Head of caudate nucleus (tissue), 42 donors: ENCODE measurements at places on chromosomes 4 and X.
A peak's percentile ranks its signal among the peaks of the same experiment; 100 is the strongest.

- no peak for DNase-seq
Observed at GRCh38 chrX:17033225-17033624, 86.8 kb downstream of the REPS2 start.

DNA sequence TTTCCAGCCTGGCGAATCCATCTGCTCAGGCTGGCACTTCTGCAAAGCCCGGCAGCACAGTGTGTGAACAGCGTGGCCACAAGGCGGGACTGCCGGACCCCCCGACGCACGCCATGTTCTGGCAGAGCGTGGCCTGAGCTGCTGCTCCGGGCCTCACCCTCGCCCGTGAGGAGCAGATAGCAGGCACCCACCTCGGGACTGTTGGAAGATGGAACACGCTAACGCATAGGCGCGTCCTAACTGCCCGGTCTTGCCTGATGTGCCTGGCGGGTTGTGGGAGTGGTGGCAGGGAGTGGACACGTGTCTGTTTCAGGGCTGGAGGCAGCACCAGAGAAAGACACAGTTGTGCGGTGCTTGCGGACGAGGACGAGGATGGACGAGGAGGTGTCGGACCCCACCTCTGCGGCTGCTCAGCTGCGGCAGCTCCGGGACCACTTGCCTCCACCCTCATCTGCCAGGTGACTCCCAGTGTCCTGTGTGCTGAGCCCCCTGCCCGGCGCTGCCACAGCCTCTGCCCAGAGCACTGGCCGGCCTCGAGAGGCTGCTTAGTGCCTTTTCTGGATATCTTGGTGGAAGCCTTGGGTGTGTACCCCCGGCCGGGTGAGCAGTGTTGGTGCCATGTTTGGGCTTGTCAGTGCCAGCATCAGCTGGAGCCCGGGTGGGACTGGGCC is 28.2 kb downstream of the UVSSA start:
- no peak for DNase-seq

GRCh38 chrX:56783450-56783831 is 54.4 kb downstream of the NBDY start:
- DNase-seq: peak; percentile 85

DNA sequence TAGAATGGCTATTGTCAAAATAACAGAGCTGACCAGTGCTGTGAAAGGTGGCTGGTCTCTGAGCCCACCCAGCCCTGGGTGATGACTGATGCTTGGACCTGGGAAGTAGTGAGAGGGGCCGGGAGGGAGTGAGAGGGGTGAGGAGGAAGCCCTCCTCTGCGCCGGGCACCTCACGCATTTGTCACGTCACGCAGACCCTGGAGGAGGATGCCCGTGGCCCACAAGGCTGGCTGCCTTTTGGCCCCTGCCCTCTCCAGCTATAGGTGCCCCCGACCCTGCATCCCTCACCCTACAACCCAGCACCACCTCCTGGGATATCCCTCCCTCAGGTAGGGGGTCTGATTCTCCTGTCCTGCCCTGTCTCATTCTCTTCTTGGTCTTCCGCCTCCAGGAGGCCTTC is 207.4 kb downstream of the AFAP1 start:
- no peak for DNase-seq

DNA sequence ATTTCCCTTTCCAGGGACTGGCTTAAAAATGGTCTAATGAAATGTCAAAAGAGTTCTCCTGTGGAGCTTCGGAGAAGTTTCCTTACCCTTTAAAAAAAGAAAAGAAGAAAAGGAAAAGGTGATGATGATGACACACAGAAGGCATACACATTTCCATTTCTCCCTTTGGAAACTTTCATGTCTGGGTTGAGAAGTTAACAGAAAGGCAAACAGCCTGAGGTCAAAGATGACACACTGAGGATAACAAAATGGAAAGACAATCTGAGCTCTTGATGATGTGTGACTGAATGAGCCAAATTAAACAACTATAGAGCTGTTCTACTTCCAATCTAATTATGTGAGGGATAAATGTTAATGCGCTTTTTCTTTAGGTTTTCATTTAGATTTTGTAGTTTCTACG is 32.2 kb downstream of the NFXL1 start:
- DNase-seq: no peak

- DNase-seq: no peak
Observed at GRCh38 chr4:76233529-76233928, 18.0 kb upstream of the FAM47E start.

GRCh38 chr4:20698382-20698781 is 1.9 kb upstream of the PACRGL start:
- DNase-seq: no peak

DNA sequence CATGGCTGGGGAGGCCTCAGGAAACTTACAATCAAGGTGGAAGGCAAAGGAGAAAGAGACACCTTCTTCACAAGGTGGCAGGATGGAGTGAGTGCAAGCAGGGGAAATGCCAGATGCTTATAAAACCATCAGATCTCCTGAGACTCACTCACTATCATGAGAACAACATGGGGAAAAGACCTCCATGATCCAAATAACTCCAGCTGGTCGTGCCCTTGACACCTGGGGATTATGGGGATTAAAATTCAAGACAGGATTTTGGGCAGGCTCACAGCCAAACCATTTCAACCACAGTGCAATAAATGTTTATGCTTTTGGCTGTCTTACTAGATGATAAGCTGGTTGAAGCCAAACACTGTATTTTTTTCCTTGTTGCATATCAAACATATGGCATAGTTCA is 1112.4 kb downstream of the STIM2 start:
- DNase-seq: no peak

DNA sequence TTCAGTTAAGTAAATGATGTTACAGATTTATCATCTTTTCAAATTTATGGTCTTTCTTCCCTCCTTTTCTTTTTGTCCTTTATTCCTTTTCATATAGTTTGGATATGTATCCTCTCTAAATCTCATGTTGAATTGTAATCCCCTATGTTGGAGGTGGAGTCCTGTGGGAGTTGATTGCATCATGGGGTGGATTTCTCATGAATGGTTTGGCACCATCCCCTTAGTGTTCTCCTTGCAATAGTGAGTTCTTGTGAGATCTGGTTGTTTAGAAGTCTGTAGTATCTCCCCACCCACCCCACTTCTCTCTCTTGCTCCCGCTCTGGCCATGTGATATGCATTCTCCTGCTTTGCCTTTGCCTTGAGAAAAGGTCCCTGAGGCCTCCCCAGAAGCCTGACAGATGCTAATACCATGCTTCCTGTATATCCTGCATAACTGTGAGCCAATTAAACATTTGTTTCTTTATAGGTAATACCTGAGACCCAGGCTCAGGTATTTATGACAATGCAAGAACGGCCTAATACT is 236.7 kb downstream of the PRDM5 start:
- DNase-seq: no peak

- DNase-seq: no peak
Observed at GRCh38 chr4:145934434-145935047, 4.1 kb downstream of the ZNF827 start.

GRCh38 chr4:26321373-26322221 is 783 bp downstream of the RBPJ start:
- DNase-seq: no peak

GRCh38 chr4:62460329-62460728 is 1260.2 kb downstream of the ADGRL3 start:
- DNase-seq: no peak

- no peak for DNase-seq
Observed at GRCh38 chr4:56370377-56370776, 16.9 kb downstream of the AASDH start.

DNA sequence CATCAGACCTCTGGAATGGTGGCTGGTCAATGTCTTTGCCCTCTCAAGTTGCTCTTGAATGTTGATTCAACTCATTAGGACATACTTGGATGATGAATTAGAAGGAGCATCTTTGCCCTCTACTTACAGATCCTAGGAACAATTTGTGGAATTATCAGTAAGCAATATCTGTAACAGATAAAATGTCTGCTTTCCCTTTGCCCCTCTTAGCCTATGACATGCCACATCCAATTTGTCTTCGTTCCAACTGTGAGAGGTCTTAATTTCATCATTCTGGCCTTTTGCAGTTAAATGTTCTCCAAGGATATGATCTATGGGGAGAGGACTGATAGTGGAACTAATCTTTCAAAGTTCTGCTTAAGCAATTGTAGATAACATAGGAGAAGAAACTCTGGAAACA is 148.3 kb downstream of the PDE5A start:
- no peak for DNase-seq

GRCh38 chr4:118833192-118833820 is 2.6 kb downstream of the SEC24D start:
- DNase-seq: no peak

DNA sequence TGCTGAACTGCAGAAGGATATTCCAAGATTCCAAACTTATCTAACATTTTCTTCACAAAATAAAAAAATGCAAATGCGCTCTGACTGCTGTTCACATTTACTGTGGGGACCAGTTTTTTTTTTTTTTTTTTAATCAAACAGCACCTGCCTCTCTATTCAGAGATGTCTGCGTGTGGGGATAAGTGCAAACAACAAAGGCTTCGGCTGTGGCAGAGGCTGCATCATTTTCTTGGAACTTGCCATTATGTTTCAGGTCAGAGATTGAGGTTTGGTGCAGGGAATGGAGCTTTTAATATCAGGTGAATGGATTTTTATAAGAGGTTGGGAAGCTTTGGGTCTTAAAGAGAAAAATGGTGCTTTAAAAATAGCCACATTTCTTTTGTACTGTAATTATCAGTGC is 78.2 kb upstream of the TET2 start:
- no peak for DNase-seq

DNA sequence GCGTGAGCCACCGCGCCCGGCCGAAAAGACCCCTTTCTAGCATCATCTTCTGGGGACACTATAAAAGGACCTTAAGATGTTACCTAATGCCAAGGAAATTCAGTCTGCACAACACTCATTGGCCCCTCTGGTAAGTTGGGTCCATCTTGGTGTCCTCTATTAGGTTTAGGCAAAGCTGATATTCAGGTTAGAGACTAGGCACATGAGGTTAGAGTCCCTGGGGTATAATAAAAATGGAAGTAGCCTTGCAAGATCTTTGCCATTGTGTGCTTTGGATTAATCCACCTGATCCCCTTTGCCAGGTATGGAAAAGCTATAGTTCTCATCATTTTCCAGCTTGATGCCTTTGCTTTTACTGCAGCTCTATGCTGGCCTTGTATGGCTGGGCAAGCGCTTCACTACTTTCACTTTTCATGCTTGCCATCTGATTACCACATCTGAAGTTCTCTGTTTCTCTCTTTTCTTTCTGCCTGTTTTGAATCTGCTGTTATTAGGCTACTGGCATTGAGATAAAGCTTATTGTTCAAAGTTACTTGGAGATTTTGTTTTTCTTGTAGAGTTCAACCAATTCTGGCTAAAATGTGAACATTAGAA is 5.4 kb upstream of the ADH4 start:
- no peak for DNase-seq

GRCh38 chr4:617644-618641 is 7.4 kb upstream of the PDE6B start:
- no peak for DNase-seq

- DNase-seq: no peak
Observed at GRCh38 chr4:133775881-133776280, 425.7 kb downstream of the PABPC4L start.

DNA sequence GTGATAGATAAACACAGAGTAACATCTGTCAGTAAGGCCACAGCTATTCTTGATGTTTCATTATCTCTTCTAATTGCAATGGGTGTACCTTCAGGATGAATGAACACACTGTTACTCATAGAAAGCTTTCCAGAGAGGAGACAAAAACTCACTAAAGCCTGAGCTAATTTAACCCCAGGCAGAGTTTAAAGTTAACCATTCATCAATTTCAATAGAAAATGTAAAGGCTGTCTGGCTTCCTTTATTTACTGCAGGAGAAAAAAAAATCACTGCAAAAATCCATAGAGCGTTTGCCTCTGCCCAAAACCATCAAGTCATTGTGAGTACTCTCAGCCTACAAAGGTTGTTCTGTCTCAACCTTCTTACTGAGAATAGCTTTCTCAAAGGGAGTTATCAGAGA is 376.9 kb downstream of the PPP4R3C start:
- DNase-seq: no peak

DNA sequence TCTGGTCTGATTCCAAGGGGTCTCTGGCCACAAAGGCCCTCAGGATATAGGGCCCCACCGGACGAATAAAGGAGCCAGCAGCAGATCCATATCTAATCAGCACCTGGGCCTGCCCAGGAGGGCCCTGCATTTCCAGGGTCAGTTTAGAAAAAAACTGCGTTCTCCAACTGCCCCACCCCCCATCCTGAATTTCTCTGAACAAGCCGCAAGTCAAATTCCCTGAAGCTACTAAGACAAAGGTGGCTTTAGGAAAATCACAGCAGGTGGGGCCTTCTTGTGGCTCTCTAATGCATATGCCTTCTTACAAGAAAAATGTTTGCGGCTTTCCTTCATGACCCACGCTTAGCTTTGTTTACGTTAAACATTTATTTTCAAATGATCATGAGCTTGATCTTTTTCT is 76.6 kb downstream of the MBNL3 start:
- DNase-seq: no peak

- DNase-seq: no peak
Observed at GRCh38 chr4:111879539-111879938, 265.7 kb upstream of the FAM241A start.

- no peak for DNase-seq
Observed at GRCh38 chr4:177660223-177660622, 218.0 kb upstream of the AGA start.

DNA sequence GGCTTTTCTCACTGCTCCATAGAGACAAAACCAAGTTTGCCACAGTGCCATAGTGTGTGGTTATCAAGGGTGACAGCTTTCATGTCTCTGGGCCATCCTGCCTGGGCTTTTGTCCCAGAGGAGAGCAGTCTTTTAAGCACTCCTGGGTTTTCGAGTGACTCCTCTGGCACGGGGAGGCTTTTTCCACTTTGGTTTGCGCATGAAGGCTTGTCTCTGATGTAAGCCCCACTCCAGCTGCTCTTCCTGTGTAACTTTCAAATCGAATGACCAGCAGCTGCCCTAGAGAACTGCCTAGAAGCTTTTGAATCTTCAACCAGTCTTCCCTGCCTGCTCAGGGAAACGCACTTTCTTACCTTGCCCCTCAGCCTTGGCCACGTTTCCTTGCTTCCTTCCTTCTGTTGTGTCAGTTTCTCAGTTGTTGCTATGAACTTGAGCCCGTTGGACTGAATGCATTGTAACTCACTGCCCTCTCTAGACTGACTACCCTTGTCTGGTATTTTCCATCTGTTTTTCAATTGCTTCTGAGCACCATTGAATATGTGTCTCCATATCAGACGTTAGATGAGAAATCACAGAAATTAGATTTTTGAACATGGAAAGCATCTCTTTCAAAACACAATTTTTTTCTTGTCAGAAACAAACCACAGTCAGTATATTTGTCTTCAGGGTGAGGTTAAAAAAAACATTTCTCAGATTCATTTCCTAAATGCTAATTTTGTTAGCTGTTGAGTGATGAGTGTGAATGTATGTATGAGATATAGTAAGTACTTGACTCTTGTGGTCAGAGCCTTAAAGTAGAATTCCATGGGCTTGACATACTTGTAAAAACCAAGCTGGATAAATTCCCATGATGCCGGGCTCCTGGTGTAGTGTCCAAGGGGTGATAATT is 45.3 kb downstream of the SLC9A6 start:
- no peak for DNase-seq

GRCh38 chr4:124111411-124111810 is 601.1 kb downstream of the ANKRD50 start:
- DNase-seq: no peak
